ENCODE measurements at places on chromosomes 2 and 18. TPM values are rescaled to one million over a fixed set of nuclear protein-coding genes. Genes with fewer than 3 reads are reported as not detected.

The DHRS9 gene
- total RNA-seq, result 3.3 TPM

The LINC00305 gene
- not detected for total RNA-seq

The ONECUT2 gene
- not detected for total RNA-seq

The NGEF gene
- 2.5 TPM for total RNA-seq

The UGT1A8 gene
- total RNA-seq, result not detected
